Activated T-helper 1 cell treated with anti-CD3 and anti-CD28 coated beads, Interleukin-2, amount 50 U/mL, for 16 hours (primary cell): ENCODE measurements at places on chromosomes 12 and 14.

DNA sequence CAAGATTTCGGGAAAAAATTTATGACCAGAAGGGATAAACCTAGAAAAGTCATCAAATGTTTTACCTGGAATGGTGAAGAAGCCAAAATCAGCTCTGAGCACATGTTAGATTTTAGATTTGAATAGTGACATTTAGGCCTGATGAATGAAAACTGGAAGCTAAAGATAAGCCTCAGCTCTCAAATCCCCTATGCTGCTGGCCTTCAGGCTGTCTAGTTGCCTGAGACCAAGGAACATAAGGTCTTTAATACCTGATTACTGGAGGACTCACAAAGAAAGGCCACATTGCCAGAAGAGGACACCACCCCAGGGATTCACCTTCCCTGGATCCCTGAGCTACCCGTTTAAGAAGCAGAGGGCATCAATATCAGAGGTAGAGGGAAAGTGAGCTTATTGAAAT lies 56.6 kb downstream of the BCL2L14 start:
- DNase-seq = no peak

DNA sequence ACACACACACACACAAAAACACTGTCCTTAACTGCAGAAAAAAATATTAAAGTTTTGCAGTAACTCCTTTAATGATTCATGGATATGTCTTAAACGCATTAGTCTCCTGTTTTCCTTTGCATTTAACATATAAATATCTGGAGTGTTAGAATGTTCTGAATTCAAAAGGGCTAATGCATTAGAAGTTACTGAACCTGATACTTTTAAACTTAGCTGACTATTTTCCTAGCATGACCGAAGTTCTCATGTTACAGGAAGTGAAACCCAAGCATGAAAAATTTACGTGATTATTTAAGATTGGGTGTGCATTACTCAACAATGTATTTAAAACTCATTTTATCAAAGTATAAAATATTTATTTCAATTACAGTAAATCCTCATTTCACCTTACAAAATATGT lies 791.2 kb downstream of the FLRT2 start:
- DNase-seq = no peak

DNA sequence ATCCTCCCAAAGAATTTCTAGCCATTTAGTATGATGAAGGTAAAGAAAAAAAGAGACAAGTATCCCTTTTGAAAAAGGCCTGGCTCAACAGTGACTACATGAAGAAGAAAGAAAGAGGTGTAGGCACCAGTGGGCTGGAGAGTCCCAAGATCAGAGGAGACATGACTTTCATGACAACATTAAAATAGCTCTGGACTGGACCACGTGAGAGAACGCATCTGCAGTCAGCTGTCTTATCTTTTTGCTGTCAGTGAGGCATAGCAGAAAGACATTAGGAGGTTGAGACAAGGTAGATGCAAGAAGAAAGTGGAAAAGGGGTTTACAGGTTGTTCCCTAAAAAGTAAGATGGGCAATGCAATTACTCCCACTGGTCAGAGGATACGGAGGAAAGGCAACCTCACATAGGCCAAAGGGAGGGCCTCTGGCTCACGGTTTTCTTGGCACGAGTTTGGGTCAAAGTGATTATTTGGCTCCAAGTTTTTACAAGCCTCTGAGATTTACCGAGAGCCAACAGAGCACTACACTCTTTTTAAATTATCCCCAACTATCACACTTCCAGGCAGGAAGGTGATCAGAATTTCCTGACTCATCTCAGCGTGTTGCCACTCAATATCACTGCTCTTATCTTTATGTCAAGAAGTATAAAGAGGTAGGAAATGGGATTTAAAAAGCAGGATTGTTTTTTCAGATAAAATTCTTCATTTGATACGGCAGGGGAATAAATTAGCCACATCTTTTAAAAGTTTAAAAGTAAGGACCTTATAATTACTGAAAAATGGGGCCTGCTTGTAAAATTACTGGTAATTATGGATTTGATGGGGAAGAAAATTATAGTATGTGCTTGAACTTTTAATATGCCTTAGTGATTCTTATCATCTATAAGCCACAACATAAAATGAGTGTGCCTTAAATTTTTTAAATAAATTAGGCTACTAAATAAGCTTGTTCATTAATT lies 29.2 kb downstream of the TMTC1 start:
- DNase-seq = no peak

GRCh38 chr12:42325326-42325652 lies 605 bp downstream of the ZCRB1 start:
- no peak for DNase-seq

DNA sequence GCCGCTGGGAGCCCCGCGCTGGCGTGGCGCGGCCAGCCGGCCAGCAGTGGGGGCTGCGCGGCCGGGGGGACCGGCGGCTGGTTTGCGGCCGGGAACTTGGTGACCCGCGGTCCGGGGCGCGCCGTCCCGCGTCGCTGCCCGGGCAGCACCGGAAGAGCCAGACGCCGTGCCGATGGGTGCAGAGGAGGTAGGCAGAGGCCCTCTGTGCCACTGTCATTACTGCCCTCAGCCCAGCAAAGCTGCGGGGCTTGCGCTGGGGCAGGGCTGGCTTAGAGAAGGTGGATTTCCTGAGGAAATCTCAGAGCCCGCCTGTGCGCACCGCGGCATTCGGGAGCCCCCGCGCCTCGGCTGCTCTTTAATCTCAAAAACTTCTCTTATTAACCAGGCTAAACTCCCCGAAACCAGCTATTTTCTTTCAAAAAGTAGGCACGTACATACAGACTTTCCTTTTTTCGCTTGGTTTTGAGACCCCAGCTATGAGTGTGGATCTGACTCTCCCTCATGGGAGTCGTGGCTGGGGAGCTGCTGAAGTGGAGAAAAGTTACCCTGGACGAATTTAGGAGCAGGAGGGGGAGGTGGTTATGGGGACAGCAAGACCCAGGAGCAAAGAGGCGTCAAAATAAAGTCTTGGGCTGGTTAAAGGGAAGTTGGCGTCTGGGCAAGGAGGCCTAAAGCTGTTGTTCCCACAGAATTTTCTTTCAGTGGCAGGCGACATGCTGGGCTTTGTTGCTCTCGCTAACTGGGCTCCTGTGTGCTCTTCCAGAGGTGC lies 802 bp downstream of the SUSD6 start:
- peak; percentile 32 for DNase-seq

DNA sequence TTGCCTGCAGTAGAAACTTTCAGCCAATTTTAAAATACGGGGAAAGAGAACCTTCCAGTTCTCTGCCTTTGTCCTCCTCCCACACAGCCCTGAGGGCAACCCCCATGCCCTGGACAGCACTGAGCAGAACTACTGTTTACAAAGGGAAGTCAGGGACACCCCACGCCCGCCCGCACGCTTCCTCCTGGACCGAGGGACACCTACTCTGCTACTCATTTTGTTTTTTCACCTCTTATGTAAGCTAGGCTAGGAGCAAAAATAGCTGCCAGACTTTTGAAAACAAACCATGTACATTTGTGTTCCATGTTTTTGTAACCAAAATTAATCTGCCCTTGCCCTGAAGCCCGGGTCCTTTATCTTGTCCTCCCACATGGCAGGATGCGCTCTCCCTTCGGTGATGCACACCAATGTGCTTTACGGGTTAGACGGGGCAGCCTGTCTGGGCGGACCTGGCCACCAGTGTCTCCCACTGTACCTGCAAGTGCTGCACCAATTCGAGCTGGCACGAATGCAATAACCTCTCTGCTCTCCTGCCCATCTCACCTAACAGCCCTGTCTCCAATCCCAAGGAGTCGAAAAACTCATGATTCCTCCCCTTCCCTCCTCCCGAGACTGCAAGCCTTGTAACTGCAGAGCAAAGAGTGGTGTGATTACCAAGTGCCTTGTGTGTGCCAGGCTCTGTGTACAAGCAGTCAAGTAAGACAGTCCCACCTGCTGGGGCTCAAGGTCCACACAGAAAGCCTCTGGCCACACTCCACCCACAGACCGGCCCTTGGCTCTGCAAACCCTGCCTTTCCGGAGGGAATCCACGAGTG lies 85.2 kb downstream of the CCDC88C start:
- no peak for DNase-seq

- no peak for DNase-seq
Measured at GRCh38 chr12:131477613-131478012, 233.3 kb upstream of the SFSWAP start.

GRCh38 chr12:75725521-75726111 lies 214.2 kb upstream of the KRR1 start:
- no peak for DNase-seq

DNA sequence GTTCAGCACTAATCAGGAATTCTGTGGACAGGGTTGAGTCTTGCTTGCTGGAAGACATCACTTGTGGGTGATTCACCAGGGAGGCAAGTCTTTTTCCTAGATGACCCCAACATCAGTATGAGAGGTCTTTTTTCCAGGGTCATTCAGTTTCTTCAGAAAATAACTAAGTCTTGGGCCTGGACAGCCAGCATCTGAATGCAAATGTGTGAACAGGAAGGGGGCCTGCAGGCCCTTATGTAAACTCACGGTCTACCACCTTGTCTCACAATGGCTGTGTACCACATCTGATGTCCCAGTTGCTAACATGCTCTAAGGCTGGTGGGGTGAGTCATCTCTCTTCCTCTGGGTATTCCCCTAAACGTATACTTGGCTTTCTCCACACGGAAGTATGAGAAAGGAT lies 79.2 kb downstream of the HECTD4 start:
- peak; percentile 4 for DNase-seq

DNA sequence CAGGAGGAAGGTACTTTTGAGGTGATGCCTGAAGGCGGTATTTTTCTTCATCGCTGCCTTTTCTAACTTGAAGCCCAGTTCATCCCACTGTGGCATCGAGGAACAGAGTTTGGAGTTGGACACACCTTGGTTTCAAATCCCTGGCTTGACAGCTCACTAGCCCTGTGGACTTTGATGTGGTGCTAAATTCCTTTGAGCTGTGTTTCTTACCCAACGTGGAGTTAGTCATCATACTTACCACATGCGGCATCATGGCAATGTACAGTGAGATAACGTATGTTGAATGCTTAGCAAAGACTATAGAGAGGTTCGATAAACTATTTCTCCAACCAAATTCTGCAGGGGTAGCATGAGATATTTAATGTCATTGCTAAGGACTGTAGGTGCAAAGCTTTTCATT lies 3.4 kb downstream of the PLEKHG3 start:
- DNase-seq = no peak

DNA sequence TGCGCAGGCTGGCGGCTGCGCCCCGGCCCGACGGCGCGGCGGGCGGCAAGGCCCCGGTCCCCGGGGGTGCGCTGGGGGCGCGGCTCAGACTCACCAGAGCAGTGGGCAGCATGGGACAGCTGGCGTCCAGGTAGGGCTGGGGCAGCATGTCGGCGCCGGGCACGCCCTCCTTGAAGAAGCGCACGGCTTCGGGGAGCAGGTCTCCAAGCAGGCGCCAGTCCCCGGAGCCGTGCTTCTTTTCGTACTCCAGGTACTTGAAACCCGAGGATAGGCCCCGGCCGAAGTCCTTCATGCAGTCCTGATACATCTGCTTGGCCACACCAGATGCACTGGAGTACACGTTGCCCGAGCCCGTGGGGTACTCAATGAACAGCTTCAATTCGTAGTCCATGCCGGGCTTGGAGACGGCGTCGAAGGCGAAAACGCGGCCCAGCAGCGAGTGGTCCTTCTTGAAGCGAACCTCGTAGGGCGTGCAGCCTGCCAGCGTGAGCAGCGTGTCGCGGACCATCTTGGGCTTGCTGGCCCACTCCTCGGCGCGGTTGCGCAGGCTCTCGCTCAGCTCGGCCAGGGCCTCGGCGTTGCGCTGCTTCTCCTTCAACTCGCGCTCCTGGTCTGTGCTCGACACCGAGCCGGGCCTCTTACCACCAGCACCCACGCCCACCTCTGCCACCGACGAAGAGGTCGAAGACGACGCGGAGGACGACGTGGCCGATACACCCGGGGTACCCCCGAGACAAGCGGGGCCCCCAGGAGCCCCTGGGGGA lies 2.2 kb downstream of the IRF2BPL start:
- no peak for DNase-seq

- DNase-seq = no peak
Measured at GRCh38 chr12:29082522-29082921, 66.6 kb upstream of the FAR2 start.

DNA sequence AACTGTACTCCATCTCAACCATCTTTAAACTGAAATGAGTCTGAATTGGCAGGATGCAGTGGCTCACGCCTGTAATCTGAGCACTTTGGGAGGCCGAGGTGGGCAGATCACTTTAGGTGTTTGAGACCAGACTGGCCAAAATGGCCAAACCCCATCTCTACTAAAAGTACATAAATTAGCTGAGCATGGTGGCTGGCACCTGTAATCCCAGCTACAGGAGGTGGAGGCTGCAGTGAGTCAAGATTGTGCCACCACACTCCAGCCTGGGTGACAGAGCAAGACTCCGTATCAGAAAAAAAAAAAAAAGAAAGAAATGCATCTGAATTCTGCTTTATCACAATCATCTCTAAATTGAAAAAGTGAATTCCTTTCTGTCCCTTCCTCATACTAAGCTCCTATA lies 110.3 kb downstream of the NELL2 start:
- DNase-seq = no peak

DNA sequence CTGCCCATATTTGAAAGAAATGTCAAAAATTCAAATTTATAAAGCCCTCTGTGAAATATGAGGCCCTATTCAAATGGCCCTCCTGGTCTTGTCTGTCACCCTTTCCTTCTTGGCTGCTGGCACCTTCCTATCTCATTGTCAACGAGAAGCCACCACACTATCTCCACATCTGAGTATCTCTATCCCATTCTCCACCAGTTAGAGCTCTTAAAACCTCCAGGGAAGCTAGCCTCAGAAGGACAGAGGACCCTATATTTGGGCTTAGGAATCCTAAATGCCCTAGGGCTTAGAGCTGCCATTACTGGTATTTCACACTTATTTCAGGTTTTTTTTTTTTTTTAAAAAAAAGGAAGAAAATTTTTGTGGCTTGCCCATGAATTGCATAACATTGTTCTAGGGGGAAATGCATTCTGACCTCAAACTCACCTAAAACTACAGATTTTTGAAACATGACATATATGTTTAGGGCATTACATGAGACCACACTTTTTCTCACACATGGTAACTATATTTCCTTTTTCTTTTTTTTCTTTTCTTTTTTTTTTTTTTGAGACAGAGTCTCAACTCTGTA lies 25.0 kb downstream of the SLC25A21 start:
- DNase-seq = no peak

DNA sequence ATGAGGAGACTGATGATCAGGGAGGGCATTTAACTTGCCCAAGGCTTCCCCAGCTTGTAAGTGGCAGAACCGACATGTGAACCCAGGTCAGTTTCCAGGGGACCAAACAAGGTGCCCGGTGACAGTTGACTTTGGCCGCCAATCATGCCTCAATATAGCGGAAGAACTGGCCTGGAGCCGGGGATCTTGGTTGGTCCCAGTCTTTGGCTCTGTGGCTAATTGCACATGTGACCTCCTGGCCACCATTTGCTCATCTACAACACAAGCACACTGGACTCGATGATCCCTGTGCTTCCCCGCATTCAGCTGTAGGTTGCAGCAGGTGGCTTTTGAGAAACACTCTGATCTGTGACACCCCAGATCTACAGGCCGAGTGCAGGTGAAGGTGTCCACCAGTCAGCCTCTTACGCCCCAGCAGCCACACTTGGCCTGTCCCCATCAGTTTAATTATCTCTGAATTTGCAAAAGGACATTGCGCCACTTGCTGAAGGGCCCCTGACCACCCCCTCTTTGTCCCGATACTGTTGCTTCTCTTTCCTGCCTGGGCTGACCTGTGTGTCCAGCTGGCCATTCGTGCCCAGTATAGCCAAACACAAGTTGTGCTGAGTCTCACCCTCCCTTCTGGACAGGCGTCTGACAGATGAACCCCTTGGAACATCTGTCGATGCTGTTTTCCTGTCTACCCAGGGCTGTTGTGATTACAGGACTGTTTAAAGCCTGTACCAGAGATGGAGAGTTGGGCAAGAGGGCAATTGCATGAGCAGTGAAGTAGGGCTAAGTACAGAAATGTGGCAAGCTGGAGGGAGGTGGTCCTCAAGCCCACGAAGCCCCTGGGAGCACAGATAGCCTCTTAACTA lies 14.1 kb downstream of the ACACB start:
- no peak for DNase-seq
